ENCODE measurements at places on chromosomes 4 and X.

GRCh38 chrX:42821803-42822443 is 44.0 kb upstream of the PPP1R2C start:
- no peak for DNase-seq

DNA sequence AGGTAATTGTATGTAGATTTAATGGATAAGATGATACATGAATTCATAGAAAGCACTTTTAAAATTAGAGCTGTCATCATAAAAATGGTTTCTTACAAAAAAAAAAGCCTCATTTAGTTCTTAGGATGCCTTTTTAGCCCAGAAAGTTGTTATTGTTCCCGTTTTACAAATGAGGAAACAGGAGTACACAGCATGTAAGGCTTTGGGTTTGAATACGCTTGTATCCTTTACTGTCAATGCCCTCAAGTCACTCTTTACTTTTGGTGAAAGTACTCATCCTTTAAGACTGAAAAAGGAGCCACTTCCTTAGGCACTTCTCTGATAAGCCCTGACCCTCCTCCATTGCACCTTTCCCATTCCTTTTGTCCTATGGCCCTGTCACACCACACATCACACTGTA is 4.9 kb downstream of the EREG start:
- DNase-seq = no peak

DNA sequence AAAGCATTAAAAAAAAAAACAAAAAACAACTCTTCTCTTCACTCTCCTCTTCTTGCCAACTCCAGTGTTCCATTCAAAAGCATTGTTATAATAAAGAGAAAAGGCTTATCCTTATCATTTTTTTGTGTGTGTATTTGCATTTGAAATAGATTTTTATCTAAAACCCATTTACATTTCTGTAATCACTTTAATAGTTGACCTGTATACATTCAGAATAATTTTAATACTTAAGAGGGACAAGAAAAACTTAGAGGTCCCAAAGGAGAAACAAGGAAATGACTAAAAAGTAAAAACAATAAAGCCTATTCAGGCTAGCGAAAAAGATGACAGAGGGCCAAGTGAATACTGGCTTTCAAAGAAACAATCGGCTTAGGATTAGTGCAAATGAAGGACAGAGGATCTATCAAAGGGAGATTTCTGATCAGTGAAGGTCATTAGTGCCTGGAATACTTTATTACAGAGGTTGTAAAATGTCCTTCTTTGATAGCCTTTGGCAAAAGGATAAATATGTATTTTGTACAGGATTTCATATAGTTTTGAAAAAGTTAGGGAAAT is 808.3 kb downstream of the RPA4 start:
- DNase-seq = no peak

GRCh38 chr4:182093935-182094334 is 149.3 kb upstream of the TENM3 start:
- DNase-seq = no peak

- peak; percentile 31 for DNase-seq
Measured at GRCh38 chrX:39445336-39445735, 644.1 kb downstream of the MID1IP1 start.

DNA sequence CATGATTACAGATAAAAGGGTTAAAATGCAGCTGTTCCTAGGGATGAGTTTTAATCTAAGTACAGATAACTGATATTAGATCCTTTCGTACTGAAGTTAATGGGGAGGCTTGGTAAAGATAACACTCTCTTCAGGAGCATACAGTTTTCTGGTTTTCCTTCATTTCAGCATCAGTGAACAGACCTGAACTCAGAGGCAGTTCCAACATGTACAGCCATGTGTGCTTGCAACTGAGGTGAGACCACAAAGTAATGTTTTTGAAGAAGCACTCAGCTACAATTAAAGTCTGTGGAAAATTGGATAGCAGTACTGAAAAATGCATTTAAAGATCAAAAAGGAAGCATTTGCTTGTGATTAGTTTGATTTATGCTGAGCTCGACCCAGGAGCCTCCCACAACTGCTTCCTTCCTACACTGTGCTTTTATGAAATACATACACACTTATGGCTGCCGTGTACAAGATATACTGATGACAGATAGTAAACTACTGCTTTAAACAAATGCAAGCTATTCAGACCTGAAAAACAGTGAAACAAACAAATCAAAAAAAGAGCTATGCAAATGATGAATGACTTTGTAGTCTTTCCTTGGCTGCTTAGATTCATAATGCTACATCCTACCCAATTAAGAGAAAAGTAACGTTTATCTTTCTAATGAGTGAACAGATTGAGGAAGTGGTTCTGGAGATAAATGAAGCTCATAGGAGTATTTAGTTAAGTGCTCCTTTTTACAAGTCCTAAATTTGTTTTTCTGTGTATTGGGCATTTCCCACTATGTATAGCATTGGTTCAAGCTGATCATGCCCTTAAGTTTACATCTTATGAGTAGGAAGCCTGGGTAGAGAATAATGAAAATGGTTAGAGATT is 68.4 kb downstream of the PDLIM5 start:
- no peak for DNase-seq

- DNase-seq = no peak
Measured at GRCh38 chr4:146142768-146143167, 32.8 kb upstream of the LSM6 start.

DNA sequence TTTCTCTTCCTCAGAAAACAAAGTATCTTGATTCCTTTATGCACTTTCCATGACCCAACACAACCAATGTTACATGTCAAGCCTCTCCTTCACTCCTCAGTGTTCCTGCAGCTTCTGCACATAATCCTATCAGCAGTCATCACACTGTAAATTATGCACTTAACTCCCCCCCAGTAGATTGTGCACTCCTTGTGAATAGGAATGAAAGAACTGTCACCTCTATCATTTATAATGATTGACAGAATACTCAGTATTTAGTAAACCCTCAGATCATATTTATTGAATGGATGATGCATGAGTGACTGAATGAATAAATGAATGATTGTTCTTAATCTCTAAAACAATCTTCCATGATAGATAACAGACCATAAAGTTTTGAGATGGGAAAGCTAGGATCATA is 253.3 kb downstream of the HS3ST1 start:
- DNase-seq = no peak

GRCh38 chrX:132443196-132444135 is 45.4 kb downstream of the MBNL3 start:
- DNase-seq = no peak

GRCh38 chr4:169345316-169345721 is 74.6 kb upstream of the SH3RF1 start:
- DNase-seq = no peak

GRCh38 chr4:2441393-2442174 is 22.8 kb downstream of the CFAP99 start:
- no peak for DNase-seq

DNA sequence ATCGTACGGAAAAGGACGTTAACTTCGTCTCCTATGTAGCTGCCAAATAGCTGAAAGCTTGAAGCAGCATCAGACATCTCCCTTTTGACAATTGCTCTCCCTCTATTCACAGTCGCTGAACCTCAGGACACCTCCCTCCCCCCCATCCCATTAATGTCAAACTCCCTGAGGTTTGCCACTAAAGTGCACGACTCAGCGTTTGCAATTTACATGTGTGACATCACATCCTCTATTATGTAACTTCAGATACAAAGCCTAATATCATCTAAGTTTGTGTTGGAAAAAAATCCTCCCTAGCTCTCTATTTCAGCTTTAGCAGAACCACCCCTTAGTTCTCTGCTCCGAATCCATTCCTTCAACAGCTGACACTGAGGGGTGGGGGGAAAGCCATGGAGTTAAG is 5.5 kb upstream of the NR3C2 start:
- no peak for DNase-seq

DNA sequence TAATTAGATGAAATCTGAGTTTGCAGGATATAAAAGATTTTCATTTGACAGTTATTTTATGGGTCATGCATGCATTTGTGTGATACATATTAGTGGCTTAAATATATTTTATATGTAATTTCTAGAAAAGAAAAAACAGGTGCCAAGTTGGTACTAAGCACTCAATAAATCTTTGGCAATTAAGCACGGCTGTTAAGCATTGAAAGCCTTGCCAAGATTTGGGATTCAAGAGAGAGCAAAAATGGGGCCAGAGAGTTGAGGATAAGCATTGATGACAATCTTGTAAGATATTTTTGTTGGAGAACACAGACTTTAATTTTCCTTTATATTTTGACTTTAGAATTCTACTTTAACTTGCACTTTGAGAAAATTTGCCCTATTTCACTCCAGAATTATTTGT is 249.8 kb upstream of the MAD2L1 start:
- DNase-seq = no peak

DNA sequence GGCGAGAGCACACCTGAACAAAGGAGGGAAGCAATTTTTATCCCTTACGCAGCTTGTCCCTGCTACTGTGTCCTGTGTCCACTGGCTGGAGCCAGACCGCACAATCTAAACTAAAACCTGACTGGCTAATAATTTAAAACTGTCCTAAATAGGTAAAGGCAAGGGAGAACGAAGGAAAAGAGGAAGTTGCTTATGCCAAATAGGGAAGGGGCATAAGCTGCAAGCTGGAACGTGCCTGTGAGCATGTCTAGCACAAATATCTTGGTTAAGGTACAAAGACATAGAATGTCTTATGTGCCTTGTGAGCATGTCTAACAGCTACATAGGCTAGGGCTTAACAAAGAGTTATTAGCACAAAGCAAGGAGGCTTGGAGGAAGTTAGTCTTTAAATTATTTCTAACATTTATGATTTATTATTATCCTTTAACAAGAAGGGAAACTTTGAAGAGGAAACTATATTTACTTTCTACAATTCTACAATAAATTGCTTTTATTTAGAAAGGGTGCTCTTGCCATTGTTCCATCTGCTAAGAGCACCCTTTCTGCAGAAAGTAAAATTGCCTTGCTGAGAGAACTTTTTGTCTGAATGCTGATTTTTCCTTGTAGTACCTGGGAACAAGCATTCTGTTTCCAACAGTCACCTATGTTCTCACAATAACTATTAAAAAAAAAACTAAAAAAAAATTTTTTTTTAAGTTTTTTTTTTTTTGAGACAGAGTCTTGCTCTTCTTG is 80.6 kb upstream of the CBR4 start:
- DNase-seq = no peak

DNA sequence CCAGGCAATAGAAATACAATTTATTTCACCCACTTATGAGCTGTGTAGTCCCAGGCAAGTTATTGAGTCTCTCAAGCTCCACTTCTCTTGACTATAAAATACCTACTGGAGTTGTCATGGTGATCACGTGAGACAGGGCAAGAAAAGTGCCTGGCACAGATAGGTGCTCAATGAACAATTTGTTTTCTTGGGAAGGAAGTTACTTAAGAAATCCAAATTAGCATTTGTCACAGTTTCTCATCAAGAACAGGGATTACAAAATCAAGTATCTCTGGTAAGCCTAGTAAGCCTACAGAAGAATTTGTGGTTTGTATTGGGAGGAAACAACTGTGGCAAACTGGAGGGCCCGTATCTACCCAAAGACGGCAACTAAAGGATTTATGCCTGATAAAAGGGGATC is 37.5 kb upstream of the RASGEF1B start:
- DNase-seq = no peak

- no peak for DNase-seq
Measured at GRCh38 chr4:7498446-7499200, 63.9 kb upstream of the PSAPL1 start.

DNA sequence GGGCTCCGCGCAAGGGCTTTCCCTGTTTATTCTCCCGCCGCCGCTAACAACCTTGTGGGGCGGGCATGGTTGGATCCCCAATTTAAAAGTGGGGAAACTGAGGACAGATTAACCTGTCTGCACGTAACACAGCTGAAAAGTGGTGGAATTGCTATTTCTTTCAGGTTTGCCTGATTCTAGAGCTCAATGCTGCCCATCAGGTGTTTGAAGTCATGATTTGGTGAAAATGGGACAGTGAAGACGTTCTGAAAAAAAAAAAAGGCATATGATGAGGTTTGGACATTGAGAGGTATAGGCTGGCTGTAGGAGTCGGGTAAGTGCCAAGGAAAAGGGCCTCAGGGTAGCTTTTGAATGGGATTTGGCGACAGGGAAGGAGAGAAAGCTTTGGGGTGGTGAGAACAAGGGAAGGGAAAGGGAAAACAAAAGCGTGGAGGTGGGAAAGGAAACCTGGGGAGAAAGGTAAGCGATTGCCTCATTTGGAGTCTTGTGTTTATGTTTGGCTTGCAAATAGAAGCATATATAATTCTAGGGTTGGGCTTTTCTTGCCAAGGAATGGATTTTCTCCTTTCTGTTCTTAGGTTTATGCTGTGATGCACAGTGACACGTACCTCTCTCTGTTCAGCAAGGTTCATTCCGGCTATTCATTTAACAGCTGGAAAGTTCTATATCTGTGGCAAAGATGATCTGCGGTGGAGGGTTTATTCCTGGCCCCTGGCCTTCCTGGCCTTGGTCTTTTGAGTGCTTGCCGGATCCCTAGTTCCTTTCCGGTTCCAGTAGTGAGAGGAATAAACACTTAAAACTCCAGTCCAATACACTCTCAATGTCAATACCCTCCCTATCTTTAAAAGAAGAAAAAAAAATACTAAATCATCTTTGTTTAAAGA is 2.4 kb upstream of the STIM2 start:
- DNase-seq = no peak

GRCh38 chr4:105551965-105552746 is at the start of gene ARHGEF38:
Gene ARHGEF38, plus strand, starts transcription at chr4:105552620. Its CDS starts 146 bp downstream, at chr4:105552766.
- DNase-seq = no peak

- no peak for DNase-seq
Measured at GRCh38 chr4:184310171-184310567, 92.5 kb upstream of the ENPP6 start.

GRCh38 chr4:15551740-15552446 is 82.2 kb downstream of the CC2D2A start:
- no peak for DNase-seq

- DNase-seq = no peak
Measured at GRCh38 chr4:10207116-10207515, 90.5 kb upstream of the WDR1 start.

GRCh38 chr4:90419124-90419711 is 292.0 kb downstream of the CCSER1 start:
- DNase-seq = no peak

DNA sequence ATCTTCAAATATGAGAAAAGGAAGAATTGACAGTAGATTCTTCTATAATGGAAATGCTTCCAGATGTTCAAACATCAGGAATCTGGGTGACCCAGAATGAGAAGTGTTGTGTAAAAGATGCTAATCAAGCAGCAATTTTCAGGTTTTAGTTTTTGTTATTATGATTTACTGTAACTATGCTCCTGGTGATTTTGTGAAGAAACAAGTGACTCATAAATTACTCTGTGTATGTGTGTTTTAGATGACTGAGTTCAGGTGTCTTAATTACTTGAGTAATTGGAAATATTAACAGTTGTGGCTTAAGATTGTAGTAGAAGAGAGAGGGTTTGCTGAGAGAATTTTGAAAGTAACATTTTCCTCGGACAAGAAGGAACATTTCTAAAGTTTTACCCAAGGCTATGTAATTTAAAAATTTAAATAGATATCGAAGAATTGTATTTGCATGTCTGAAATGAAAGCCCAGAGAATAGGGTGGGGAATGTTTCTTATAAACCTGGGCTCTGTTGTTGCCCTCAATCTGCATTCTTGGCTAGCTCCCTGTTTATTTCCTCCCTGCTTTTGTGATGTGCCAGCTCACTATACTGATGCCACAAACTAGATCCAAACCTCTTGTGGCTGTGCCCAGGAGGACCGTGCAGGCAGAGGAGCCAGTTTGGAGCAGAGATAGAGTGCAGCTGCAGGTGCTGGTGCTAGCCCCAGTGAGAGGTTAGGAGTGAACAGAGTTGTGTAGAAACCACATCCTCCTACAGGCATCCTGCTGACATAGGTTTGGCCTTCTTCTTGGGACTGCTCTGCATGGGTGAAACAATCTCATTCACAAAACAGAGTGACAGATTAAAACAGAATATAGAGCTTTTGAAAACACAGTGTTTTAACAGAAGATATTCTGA is 25.4 kb upstream of the TNIP3 start:
- DNase-seq = no peak
